Frontal cortex (tissue), 4 donors: ENCODE measurements at places on chromosomes 13 and 19.

DNA sequence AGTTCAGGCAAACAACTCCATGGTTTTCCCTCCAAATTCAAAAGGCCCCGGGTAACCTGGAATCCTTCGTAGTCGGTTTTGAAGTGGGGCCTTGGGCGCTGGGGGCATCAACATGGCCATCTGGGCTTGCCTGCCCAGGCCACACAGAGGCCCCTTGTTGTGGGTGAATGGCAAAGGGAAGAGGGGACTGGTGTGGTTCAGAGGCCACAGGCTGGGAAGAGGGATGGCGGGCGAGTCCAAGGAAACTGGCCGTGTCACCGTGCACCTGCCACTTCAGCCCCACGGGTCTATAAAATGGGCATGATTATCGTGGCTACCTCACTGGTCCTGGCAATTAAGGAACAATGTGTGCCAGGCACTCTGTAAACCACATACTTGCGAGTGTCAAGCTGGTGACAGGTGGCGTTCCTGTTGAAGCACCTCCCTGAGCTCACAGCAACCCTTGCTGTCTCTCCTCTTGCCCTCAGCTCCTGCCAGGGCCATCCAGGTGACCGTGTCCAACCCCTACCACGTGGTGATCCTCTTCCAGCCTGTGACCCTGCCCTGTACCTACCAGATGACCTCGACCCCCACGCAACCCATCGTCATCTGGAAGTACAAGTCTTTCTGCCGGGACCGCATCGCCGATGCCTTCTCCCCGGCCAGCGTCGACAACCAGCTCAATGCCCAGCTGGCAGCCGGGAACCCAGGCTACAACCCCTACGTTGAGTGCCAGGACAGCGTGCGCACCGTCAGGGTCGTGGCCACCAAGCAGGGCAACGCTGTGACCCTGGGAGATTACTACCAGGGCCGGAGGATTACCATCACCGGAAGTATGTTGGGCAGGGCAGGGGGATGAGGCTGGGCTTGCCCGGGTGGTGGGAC lies 1.3 kb downstream of the LSR start:
- no peak for DNase-seq

GRCh38 chr13:25351404-25351803 lies 20.4 kb upstream of the ATP8A2 start:
- no peak for DNase-seq

- no peak for DNase-seq
These were observed 810 bp downstream of the GPR180 start for GRCh38 chr13:94602467-94602866.

DNA sequence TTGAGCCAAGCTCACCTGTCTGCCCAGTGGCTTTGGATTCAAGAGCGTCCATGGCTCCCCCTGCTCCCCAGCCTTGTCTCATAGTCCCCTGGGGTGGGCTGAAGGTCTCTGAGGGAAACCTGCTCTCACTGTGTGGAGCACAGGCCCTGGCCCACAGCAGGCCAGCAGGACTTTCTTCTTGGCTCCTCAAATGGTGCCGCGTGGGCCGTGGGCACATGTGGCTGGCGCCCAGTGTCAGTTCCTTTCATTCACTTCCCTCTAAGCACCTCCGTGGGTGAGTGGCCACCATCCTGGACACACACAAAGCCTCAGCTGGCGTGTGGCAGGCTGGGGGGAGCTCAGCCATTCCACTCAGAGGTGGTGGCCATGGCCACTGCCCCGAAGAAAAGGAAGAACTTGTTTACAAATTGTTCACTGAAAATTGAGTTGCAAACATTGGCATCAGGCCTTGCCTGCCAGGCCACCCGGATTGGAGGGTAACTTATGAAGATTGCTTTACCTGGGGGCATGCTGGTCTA lies 53.1 kb downstream of the C1QTNF9 start:
- DNase-seq: no peak

- DNase-seq: no peak
These were observed 59.5 kb downstream of the SLC7A1 start for GRCh38 chr13:29535663-29536655.

GRCh38 chr13:26601669-26602068 lies 44.2 kb downstream of the WASF3 start:
- no peak for DNase-seq

- DNase-seq: no peak
These were observed 35.6 kb downstream of the RASA3 start for GRCh38 chr13:114096811-114097211.

DNA sequence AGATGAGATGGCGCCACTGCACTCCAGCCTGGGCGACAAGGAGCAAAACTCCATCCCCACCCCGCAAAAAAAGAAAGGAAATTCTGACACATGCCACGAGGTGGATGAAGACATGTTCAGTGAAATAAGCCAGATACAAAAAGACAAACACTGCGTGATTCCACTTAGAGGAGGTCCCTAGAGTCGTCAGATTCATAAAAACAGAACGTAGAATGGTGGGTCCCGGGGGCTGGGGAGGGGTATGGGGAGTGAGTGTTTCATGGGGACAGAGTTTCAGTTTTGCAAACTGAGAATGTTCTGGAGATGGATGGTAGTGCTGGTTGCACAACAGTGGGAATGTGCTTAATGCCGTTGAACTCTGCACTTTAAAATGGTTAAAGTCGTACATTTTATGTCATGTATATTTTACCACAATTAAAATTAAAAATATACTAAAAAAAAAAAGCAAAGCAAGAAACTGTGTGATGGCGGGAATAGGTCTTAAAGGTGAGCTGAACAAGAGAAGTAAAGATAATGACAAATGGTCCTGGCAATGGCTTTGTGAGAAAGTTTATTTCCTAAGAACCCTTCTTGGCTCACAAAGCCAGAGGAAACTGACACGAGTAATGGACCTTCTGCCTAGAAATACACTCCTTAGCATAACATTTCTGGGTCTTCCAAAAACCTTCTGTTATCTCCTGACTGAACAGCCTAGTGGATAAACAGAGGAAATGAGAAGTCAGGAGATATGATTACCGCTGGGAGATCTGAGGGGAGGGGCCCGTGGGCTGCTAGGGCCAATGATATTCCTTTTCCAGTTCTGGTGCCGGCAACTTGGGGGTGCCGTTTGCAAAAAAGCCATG lies 4.2 kb upstream of the SPC24 start:
- no peak for DNase-seq

GRCh38 chr13:32150239-32150638 lies 118.7 kb downstream of the FRY start:
- DNase-seq: no peak

DNA sequence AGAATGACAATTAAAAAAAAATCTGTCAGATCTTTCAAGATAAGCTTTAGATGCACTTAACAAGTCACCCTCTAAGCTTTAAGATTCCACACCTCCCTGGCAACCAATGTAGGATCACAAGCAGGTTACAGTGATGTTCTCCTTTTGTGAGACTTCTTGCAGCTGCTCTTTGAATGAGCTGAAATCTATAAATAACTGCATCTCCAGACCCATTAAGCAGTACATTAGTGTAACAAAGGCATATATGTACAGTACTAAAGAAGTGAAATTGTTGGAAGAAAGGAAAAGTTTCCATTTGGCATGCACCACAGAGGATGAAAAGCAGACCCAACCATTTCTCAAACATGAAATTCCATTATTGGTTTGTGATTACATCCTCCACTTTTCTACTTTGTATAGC lies 364.7 kb downstream of the ENOX1 start:
- DNase-seq: no peak

DNA sequence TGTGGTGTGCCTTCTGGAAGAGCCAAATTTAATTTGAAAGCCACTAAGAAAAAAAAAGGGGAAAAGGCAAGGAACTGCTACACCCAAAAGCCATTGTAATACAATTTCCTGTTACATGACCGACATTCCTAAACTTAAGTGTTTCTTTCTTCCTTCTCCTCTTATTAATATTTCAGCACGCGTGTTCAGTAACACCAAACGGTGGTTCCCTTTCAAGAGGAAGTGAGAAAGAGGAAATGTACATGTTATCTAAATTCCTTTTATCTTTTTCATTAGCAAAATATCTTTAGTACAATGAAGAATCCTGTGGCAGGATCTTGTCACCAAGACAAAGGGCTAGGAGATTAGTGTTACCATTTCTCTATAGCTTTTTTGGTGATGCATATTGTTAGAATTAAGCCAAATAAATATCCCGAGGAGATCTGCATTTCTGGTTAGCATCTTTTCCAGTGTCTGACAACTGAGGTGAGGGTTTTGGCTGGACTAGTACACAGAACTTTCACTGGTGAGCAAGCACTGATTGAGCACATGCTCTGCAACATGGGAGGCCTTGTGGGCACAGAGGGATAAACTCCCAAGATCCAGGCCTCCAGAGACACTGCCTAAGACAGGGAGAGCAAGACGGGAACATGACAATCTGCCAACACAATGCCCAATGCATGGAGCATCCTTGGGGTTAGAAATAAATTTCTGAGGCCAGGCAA lies 22.1 kb downstream of the LATS2 start:
- no peak for DNase-seq

DNA sequence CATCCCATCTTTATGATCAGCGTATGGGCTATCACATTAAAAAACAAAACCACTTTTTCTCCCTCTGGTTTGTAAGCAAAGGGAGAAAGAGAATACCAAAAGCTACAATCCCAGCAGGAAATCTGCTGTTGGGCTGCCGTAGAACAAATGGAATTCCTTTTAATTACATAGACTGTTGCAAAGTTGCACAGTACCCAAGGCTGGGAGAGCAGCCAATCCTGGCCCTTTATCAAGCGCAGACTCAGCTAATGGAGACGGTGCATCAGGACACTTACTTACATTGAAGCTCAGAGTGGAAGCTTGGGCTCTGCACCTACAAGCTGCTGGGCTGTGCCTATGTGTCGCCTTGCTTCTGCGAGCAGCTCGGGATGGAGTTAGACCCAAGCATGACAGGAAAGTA lies 15.2 kb downstream of the CCNA1 start:
- DNase-seq: no peak

DNA sequence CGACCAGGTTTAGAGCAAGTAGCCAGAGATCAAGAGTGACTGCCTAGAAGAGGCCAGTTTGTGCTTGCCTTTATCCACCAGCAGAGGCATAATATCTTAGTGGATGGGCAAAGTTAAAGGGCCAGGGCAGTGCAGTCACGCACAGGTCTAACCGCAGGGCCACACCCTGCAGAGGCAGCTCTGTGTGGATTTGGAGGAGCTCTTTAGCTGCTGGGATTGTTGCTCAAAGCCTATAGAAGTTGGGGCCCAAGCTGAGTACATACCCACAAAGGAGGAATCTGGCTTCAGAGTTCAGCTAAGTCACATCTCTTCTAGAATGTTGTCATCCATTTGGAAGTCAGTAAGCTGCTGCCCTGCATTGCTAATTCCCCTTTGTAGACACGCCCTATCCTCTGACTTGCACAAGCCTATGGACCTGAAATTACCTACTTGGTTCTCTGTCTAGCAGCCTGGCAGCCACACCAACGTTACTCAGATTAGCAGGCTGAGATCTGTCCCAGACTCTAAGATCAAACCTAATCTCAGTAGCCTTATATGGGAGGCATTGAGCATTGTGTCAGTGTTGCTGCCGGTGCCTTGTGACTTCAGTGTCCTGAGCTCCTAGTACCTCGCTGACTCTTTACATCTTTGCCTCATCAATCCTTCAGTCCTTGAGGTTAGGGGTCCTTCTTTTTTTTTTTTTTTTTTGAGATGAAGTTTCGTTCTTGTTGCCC lies 102.9 kb upstream of the STARD13 start:
- no peak for DNase-seq
